ENCODE measurements at places on chromosomes 7 and 10.

GRCh38 chr10:26326851-26327250 lies 110.3 kb downstream of the GAD2 start:
- DNase-seq = no peak

GRCh38 chr10:58513188-58514110 lies 777 bp downstream of the BICC1 start:
- no peak for DNase-seq

DNA sequence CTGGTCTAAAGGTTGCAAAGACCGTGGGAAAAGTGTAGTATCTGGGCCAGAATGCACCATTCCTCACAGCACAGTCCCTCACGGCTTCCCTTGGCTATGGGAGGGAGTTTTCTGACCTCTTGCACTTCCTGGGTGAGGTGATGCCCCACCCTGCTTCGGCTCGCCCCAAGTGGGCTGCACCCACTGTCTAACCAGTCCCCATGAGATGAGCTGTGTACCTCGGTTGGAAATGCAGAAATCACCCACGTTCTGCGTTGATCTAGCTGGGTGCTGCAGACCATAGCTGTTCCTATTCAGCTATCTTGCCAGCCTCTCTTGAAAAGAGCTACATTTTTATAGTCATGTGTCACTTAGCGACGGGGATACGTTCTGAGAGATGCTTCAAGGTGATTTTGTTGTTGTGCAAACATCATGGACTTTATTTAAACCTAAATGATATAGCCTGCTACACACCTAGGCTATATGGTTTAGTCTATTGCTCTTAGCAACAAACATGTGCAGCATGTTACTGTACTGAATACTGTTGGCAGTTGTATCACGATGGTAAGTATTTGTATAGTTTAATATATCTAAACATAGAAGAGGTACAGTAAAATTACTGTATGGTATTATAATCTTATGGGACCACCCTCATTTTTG lies 120.0 kb downstream of the PPP1R9A start:
- DNase-seq = no peak

- no peak for DNase-seq
These were observed 173.1 kb downstream of the MYOF start for GRCh38 chr10:93309062-93309461.

DNA sequence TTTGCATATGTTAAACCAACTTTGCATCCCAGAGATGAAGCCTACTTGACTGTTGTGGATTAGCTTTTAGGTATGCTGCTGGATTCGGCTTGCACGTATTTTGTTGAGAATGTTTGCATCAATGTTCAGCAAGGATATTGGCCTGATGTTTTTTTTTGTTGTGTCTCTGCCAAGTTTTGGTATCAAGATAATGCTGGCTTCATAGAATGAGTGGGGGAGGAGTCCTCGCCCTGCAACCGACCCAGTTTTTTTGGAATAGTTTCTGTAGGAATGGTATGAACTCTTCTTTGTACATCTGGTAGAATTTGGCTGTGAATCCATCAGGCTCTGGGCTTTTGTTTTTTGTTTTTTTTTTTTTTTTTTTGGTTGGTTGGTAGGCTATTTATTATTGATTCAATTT lies 147.9 kb downstream of the AHR start:
- no peak for DNase-seq

DNA sequence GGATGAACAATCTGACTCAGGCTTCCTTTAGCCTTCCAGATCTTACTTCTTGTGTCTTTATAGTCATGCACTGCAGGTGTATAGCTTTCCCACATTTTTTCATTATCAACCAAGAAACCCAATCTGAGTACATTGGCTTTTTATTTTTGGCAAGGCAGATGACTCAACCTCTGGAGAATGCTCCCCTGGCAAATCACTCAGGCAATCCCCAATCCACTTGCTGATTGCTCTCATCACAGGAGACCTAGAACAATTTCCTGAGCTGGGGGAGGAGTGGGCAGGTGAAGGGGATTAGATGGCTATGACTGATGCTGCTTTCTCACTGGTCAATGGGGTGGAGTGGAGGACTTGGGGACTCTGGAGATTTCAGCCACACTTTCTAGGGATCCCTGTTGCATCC lies 134.4 kb downstream of the SLC16A9 start:
- DNase-seq = no peak

DNA sequence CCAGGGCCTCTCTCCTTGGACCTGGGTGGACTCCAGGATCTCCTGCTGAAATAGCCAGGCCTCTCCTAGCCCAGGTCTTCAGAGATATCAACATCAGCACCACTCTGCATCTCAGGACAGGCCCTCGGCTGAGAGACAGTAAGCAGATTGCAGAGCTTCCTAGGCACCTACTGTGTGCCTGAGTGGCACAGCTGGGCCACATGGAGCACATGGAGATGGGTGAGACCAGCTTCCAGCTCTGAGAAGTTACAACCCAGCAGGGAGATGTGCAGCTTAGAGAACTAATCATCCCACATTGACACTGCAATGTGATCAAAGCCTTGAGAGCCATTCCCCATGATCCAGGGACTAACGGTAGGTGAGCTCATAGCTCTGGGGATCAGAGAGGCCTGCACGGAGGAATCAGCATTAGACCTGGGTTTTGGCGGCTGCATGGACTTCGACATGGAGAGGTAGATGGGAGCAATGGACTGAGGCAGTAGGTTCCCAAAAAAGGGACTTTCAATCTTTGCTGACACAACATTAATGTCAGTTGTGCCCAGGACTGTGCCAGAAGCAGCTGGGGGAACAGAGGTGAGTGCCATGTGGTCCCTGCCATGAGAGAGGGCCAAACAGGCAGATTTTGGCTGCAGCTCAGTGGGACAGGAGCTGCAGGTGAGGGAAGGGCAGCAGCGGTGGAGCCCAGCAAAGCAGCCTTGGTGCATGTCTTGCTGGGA lies 76.0 kb upstream of the LEP start:
- DNase-seq = no peak

GRCh38 chr10:108556186-108556585 lies 1367.1 kb downstream of the XPNPEP1 start:
- DNase-seq = no peak

- DNase-seq = no peak
These were observed 158.4 kb upstream of the NRP1 start for GRCh38 chr10:33492701-33493345.

GRCh38 chr10:98344589-98345038 lies 70.4 kb downstream of the PYROXD2 start:
- no peak for DNase-seq

DNA sequence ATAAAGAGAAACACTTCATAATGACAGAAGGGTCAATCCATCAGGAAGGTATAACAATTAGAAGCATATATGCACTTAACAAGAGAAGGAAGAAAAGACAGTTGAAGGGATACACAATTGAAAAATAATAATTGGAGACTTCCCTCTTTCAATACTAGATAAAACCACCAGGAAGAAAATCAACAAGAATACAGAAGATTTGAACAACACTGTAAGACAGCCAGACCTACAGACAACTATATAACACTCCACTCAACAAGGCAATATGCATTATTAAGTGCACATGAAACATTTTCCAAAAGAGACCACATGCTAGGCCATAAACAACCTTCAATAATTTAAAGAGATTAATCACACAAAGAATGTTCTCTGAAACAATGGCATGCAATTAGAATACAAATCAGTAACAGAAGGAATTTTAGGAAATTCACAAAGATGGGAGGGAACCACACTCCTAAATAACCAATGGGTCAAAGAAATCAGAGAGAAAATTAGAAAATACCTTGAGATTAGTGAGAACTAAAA lies 35.1 kb downstream of the ZNF438 start:
- no peak for DNase-seq

DNA sequence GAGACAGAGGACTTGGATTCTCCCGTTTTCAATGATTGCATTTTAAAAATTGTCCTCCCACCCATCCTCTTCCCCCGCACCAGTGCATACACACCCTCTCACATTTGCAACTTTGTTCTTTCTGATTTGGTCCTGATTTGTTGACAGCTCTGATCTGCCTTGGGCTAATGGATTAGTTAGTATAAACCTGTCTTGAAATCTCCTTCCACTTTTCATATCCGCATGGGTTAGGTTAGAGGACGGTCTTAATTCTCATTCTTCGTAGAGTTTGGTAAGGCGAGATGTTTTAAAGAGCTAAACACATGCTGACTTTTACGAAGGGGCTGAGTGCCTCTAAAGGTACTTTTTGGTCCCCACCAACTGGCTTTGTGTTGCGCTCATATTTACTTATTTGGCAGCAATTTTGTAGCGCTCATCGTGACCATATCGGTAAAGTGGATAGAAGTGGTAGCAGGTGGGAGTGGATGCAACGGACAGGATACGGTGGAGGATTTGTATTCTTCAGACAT lies 1.1 kb downstream of the AHR start:
- DNase-seq = peak; percentile 15

GRCh38 chr7:44383566-44383965 lies 58.2 kb upstream of the CAMK2B start:
- no peak for DNase-seq

- no peak for DNase-seq
These were observed 218.9 kb upstream of the SORCS1 start for GRCh38 chr10:107383357-107383756.

DNA sequence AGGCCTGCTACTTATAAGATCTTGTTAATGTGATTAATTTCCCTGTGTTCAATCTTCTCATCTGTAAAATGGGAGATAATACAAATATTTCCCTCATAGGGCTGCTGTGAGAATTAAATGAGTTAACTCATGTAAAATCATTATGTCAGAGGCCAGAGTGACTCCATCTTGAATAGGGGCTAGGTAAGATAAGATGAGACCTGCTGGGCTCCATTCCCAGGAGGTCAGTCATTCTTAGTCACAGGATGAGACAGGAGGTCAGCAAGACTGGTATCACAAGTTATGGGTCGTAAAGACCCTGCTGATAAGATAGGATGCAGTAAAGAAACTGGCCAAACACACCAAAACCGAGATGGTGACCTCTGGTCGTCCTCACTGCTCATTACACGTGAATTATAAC lies 200.7 kb downstream of the CYP26A1 start:
- no peak for DNase-seq

- DNase-seq = no peak
These were observed 270.7 kb downstream of the ABCA13 start for GRCh38 chr7:48441848-48442492.

GRCh38 chr10:117675514-117676055 lies 133.0 kb downstream of the EMX2 start:
- no peak for DNase-seq

- no peak for DNase-seq
These were observed 101.3 kb downstream of the MDFIC start for GRCh38 chr7:115023219-115023618.

GRCh38 chr7:30321089-30321881 lies 36.9 kb downstream of the ZNRF2 start:
- DNase-seq = no peak

GRCh38 chr7:45865594-45866410 lies 7.1 kb downstream of the CCDC201 start:
- DNase-seq = no peak

DNA sequence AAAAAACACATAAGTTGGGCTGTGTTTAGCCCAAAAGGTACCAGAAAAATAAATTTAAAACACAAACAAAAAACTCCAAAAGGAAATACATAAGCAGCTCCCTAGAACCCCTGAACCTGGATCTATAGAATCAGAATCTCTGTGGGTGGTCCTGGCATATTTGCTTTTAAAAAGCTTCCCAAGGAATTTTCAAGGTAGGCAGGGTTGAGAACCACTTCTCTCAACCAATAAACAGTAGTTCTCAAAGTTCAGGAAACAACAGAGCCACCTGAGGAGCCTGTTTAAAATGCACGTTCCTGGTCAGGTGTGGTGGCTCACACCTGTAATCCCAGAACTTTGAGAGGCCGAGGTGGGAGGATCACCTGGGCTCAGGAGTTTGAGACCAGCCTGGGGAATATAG lies 12.5 kb downstream of the ATXN7L1 start:
- no peak for DNase-seq

DNA sequence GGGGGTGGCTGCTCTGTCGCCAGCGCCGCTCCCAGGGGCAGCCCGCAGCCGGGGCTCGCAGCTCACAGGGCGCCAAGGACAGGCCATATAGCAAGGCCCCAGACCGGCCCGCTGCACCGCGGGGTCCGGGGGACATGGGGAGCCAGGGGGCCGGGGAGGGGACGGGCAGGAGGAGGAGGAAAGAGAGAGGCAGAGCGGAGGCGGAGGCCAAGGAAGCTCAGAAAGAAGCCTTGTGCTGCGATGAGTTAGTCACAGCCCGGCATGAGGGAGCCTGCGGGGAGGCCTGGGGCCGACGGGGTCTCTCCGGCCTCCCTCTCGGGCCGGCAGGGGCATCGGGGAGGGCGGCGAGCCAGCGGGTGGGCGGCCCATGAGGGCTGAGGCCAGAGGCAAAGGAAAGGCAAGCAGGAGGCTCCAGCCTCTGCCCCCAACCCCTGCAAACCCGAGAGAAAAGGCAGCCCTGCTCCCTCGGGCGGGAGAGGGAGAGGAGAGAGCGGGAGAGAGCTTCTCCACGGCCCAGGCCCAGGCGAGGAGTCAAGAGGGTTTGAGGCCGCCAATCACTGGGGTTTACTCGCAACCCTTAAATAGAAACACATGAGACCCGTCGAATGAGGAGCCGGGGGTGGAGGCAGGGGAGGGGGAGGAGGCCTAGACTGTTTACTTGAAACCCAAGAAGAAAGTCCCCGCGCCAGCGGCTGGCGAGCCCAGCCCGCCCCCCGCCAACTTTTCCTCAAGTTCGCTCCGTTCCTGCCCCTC lies 167.9 kb downstream of the NEURL1 start:
- DNase-seq = no peak

GRCh38 chr10:88980247-88980646 lies 10.4 kb upstream of the FAS start:
- DNase-seq = no peak

GRCh38 chr10:35492386-35493195 lies 112.5 kb upstream of the GJD4 start:
- no peak for DNase-seq

GRCh38 chr10:69316313-69317059 lies 38.2 kb downstream of the HK1 start:
- DNase-seq = no peak

GRCh38 chr10:22711373-22711772 lies 3.0 kb downstream of the PIP4K2A start:
- DNase-seq = no peak

DNA sequence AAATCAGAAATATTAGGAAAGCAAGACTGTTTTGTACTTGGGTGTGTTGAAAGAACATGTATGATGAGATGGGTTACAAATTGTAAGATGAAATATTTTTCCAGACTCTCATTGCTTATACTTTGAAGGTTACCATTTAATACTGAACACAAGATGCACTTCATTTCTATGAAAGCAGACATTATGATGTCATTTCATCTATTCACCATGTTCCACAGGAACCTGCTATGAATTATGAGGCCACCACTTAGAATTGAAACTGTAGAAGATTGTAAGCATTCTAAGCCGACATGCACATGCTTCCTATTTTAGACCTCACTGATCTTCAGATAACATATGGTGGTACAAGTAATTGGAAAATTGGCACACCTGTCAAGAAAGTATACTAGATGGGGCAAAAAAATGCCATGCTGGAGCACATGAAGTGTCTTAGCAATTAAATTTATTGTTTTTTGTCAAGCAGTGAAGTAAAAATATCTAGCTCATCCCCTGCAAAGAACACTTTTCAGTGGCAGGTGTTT lies 195.0 kb downstream of the PHF14 start:
- no peak for DNase-seq

- DNase-seq = peak; percentile 28
These were observed 23.0 kb downstream of the ASB15 start for GRCh38 chr7:123624527-123625183.

GRCh38 chr10:12819071-12819470 lies 182.4 kb downstream of the CCDC3 start:
- DNase-seq = no peak

GRCh38 chr7:1848013-1848640 lies 178.1 kb downstream of the ELFN1 start:
- no peak for DNase-seq

- DNase-seq = no peak
These were observed 671.0 kb upstream of the FZD8 start for GRCh38 chr10:36313142-36313541.

GRCh38 chr10:1100143-1100542 lies 44.0 kb downstream of the WDR37 start:
- DNase-seq = no peak

Data from NCI-H460 (cell line).